Psoas muscle (tissue), 8 donors: ENCODE measurements at places on chromosomes 11 and 22. TPM values are rescaled to one million over a fixed set of nuclear protein-coding genes. Genes with fewer than 3 reads are reported as not detected.

GRCh38 chr11:76889411-76889975 lies 28.8 kb downstream of the ACER3 start:
- H3K27ac ChIP-seq, result no peak overlapping the region
- no peaks in the 10 kb centered on the region for H3K27me3 ChIP-seq
- H3K4me1 ChIP-seq, result no peaks in the 10 kb centered on the region
- no peak overlapping the region for H3K4me3 ChIP-seq

The SMTNL1 gene
- polyA plus RNA-seq, result 19.7 TPM

DNA sequence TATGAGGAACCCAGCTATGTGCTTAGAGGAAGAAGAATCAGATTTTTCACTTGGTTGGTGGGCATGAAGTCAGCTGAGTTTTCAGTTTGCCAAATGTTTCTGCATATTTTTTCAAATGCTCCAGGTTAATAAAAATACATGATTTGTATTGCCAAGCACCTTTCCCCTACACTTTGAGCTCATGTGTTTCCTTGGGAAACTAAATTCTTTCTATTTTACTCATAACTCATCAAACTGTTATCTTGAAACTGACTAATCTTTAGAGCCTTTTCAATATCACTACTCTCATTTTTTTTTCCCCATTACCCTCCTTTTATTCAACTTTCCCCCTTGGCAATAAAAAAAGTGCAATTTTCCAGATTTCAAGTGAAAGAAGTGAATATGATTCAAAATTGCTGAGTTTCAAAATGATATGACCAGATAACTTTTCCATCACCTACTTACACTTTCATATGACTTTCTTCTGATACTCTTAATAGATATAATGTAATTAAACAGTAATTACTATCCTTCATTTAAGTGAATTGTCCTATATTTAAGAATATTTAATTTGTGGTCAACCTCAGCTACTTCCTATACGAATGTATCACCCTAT lies 91.9 kb upstream of the SOX6 start:
- no peaks in the 10 kb centered on the region for H3K36me3 ChIP-seq
- H3K27me3 ChIP-seq, result no peaks in the 10 kb centered on the region
- peaks cover 22% of the 10 kb centered on the region for H3K4me1 ChIP-seq
- no peak for DNase-seq

- DNase-seq, result no peak
- H3K27me3 ChIP-seq, result no peaks in the 10 kb centered on the region
- H3K4me1 ChIP-seq, result no peaks in the 10 kb centered on the region
- no peak overlapping the region for H3K27ac ChIP-seq
Observed at GRCh38 chr11:65625628-65626342, 10.2 kb downstream of the PCNX3 start.

DNA sequence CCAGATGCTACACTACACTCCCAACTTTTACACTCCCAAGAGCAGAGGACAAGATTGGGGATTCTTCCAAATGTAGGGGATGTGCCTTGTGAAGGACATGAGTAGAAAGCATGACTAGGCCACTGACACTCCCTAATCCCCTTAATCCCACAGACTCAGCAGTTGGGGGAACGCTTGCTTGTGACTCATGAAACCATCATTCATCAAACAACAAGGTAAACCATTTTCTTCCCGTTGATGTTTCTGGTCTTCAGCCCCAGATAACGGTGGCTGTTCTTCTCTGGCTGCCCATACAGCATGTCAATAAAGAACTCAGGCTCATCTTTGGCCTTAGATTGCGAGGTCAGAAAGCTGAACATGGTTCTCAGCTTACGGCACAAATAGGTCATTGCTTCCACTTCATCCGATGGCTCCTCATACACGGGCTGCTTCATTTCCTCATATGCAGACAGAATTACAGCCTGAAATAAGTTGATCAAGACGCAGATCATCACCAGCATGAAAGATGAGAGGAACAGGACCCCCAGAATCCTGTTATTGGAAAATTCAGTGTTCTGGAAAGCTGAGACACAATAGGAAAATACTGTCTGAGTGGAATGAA lies 6.4 kb upstream of the CDPF1 start:
- peak overlapping the region; percentile 15 for H3K27ac ChIP-seq
- no peak for DNase-seq
- H3K36me3 ChIP-seq, result no peaks in the 10 kb centered on the region
- H3K4me1 ChIP-seq, result peaks cover 22% of the 10 kb centered on the region

The OR51B4 gene
- not detected for polyA plus RNA-seq

DNA sequence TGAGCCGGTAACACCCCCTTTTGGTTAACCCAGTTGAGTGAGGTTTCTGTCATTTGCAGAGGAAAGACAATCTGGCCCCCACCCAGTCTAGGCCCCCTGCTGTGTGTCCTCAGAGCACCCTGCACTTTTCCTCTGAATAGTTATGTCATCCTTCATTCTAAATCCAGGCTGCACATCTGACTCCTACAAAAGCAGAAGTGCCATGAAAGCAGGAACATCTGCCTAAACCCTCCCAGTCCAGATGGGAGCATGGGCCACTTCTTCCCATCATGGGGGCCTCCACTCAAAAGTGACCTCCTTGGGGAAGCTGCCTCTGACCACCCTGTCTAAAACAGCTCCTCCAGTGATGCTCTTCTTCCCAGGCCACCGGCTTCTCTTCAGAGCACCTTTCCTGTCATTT lies 53.7 kb upstream of the HMGXB4 start:
- H3K4me3 ChIP-seq, result no peak overlapping the region
- H3K4me1 ChIP-seq, result no peaks in the 10 kb centered on the region
- no peak for DNase-seq

- peaks cover 6% of the 10 kb centered on the region for H3K36me3 ChIP-seq
- peak within 1 kb of the TSS; percentile 84 for H3K4me3 ChIP-seq
- H3K27me3 ChIP-seq, result no peaks in the 10 kb centered on the region
- DNase-seq, result peak; percentile 70
- peaks cover 73% of the 10 kb centered on the region for H3K4me1 ChIP-seq
Observed at GRCh38 chr22:44024288-44024921, at the start of gene PARVB. Gene PARVB (plus strand): TSS chr22:44024302. CDS start chr22:44024340, 38 bp downstream.

GRCh38 chr11:86699040-86699791 lies 26.8 kb upstream of the ME3 start:
- peaks cover 22% of the 10 kb centered on the region for H3K4me1 ChIP-seq
- H3K27ac ChIP-seq, result no peak overlapping the region
- no peaks in the 10 kb centered on the region for H3K27me3 ChIP-seq

DNA sequence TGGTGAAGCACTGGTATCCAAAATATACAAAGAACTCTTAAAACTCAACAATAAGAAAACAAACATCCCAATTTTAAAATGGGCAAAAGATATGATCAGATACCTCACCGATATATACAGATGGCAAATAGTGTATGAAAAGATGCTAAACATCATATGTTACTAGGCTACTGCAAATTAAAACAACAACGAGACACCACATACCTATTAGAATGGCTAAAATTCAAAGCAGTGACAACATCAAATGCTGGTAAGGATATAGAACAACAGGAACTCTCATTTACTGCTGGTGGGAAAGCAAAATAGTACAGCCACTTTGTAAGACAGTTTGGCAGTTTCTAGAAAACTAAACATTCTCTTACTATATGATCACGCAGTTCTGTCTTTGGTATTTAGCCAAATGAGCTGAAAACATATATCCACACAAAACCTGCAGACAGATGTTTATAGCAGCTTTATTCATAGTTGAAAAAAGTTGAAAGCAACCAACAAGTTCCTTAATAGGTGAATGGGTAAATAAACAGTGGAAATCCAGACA lies 38.5 kb downstream of the SIK3 start:
- peaks cover 30% of the 10 kb centered on the region for H3K4me1 ChIP-seq
- no peak overlapping the region for H3K4me3 ChIP-seq
- no peak for DNase-seq
- H3K27me3 ChIP-seq, result no peaks in the 10 kb centered on the region
- H3K36me3 ChIP-seq, result no peaks in the 10 kb centered on the region
- H3K27ac ChIP-seq, result no peak overlapping the region

GRCh38 chr11:12069066-12069676 lies 41.2 kb upstream of the MICAL2 start:
- no peak overlapping the region for H3K27ac ChIP-seq
- peaks cover 30% of the 10 kb centered on the region for H3K4me1 ChIP-seq
- H3K4me3 ChIP-seq, result no peak overlapping the region
- no peak for DNase-seq
- no peaks in the 10 kb centered on the region for H3K36me3 ChIP-seq

DNA sequence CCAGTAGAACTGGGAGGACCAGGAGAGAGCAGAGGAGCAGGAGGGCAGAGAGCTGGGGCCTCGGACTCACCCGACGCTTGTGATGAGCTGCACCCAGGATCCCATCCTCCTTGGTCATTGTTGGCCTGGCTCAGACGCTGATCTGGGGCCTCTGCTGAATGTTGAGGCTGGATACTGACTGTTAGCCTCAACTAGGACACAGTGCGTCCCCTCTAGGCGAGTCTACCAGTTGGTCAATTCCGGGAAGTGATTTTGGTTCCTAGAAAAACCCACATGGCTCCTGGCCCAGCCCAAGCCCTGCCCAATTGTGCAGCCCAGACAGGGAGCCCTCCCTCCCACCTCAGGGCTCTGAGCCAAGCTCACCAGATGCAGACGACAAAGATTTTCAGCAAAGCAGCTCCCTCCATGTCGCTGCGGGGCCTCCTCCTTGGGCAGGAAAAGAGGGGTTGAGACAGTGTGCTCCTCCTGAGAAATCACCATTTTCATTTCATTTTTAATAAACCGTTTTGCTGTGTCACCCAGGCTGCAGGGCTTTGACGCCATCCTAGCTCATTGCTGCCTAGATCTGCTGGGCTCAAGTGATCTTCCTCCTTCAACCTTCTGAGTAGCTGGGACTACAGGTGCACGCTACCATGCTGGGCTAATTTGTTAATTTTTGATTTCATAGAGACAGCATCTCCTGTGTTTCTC lies at the start of gene APOL4:
TSS of gene APOL4 (minus strand) at position 180 of the 690 bp plus-strand sequence. CDS start at position 105, 75 bp downstream.
- H3K4me1 ChIP-seq, result peaks cover 7% of the 10 kb centered on the region
- H3K27me3 ChIP-seq, result no peaks in the 10 kb centered on the region
- H3K27ac ChIP-seq, result peak within 1 kb of the TSS; percentile 16
- no peaks in the 10 kb centered on the region for H3K36me3 ChIP-seq
- DNase-seq, result peak; percentile 90

The P4HA3 gene
- 0.03 TPM for polyA plus RNA-seq

The FAM111B gene
- 0.04 TPM for polyA plus RNA-seq

GRCh38 chr11:15484398-15484797 lies 369.7 kb downstream of the INSC start:
- no peak overlapping the region for H3K27ac ChIP-seq
- no peaks in the 10 kb centered on the region for H3K4me1 ChIP-seq
- no peaks in the 10 kb centered on the region for H3K27me3 ChIP-seq
- no peak overlapping the region for H3K4me3 ChIP-seq
- no peaks in the 10 kb centered on the region for H3K36me3 ChIP-seq
- DNase-seq, result no peak

- no peaks in the 10 kb centered on the region for H3K4me1 ChIP-seq
- no peak overlapping the region for H3K4me3 ChIP-seq
- H3K27ac ChIP-seq, result no peak overlapping the region
- DNase-seq, result no peak
Observed at GRCh38 chr22:19700790-19701419, 13.4 kb upstream of the SEPTIN5 start.

DNA sequence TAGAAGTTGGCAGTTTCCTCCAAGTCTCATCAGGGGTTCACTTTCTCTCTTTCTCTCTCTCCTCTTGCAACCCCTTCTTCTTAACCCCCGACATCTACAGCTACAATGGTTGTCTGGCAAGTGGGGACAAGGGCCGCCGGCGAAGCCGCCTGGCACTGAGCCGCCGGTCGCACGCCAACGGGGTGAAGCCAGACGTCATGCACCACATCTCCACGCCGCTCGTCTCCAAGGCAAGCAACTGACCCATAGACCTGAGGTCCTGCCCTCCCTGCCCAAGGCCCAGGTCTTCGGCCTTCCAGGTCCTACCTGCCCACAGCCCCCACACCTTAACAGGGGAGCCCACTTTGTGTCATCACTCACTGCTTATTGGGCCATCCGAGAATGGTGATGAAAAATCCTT lies 4.4 kb downstream of the PELI3 start:
- DNase-seq, result no peak
- no peaks in the 10 kb centered on the region for H3K27me3 ChIP-seq
- no peak overlapping the region for H3K4me3 ChIP-seq
- H3K4me1 ChIP-seq, result no peaks in the 10 kb centered on the region

The SLC17A6 gene
- polyA plus RNA-seq, result not detected

DNA sequence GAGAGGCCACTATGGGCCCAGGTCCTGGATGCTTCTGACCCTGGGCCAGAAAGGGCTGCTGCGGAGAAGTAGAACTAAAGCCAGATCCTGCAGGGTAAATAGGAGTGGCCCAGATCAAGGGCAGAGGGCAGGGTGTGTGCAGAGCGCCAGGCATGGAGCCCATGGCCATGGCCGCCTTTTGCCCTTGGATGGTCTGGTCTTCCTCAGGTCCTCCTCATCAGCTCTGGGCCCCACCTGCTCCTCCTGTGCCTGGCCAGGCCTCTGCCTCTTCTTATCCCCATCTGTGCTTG lies 277.6 kb downstream of the BRD1 start:
- no peaks in the 10 kb centered on the region for H3K27me3 ChIP-seq
- H3K4me3 ChIP-seq, result no peak overlapping the region
- H3K4me1 ChIP-seq, result no peaks in the 10 kb centered on the region
- no peak for DNase-seq
- H3K27ac ChIP-seq, result no peak overlapping the region
- no peaks in the 10 kb centered on the region for H3K36me3 ChIP-seq

The KCNJ1 gene
- not detected for polyA plus RNA-seq

- H3K4me1 ChIP-seq, result no peaks in the 10 kb centered on the region
- H3K36me3 ChIP-seq, result no peaks in the 10 kb centered on the region
- no peak overlapping the region for H3K4me3 ChIP-seq
- H3K27me3 ChIP-seq, result no peaks in the 10 kb centered on the region
- no peak overlapping the region for H3K27ac ChIP-seq
Observed at GRCh38 chr11:102840018-102840417, 3.4 kb downstream of the MMP3 start.

GRCh38 chr11:23956586-23956985 lies 540.3 kb upstream of the LUZP2 start:
- H3K27me3 ChIP-seq, result no peaks in the 10 kb centered on the region
- H3K36me3 ChIP-seq, result no peaks in the 10 kb centered on the region
- no peaks in the 10 kb centered on the region for H3K4me1 ChIP-seq
- no peak overlapping the region for H3K4me3 ChIP-seq
- no peak for DNase-seq

- no peaks in the 10 kb centered on the region for H3K4me1 ChIP-seq
- peaks cover 13% of the 10 kb centered on the region for H3K27me3 ChIP-seq
- no peak overlapping the region for H3K27ac ChIP-seq
- no peak overlapping the region for H3K4me3 ChIP-seq
- H3K36me3 ChIP-seq, result no peaks in the 10 kb centered on the region
Observed at GRCh38 chr11:115912484-115912945, 408.3 kb upstream of the CADM1 start.

The UCP3 gene
- 330 TPM for polyA plus RNA-seq

DNA sequence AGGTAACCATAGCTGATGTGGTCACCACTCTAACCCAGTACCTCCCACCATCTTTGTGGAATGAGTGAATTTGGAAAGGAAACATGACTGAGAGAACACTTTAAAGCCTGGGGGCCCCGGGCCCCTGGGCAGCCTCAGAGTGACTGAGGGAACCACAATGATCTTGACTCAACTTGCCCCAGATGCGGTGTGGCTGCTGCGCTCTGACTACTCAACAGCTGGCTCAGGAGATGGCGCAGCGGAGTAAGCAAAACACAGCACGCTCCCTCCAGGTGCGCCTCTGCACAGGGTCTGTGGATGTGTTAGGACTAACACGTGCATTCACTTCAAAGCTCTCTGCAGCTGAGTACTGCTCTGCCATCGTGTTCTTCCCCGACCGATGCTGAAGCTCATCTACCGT lies 5.9 kb downstream of the RNF215 start:
- peaks cover 39% of the 10 kb centered on the region for H3K36me3 ChIP-seq
- no peak overlapping the region for H3K27ac ChIP-seq
- peak; percentile 18 for DNase-seq
- H3K4me1 ChIP-seq, result peaks cover 3% of the 10 kb centered on the region

- no peak overlapping the region for H3K4me3 ChIP-seq
- H3K36me3 ChIP-seq, result no peaks in the 10 kb centered on the region
- H3K4me1 ChIP-seq, result peaks cover 19% of the 10 kb centered on the region
Observed at GRCh38 chr22:29700206-29700899, 19.4 kb upstream of the CABP7 start.
